ENCODE measurements at places on chromosomes 6 and 20.

DNA sequence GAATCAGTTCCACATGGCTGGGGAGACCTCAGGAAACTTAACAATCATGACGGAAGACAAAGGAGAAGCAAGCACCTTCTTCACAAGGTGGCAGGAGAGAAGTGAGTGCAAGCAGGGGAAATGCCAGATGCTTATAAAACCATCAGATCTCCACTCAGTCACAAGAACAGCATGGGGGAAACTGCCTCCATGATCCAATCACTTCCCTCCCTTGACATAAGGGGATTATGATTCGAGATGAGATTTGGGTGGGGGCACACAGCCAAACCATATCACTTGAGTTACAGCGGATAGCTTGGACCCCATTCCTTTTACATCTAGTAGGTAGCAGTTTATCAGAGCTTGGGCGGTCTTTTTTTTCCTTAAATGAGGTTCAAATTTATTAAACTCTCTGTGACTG is 19.1 kb downstream of the AFDN start:
- no peak for DNase-seq

DNA sequence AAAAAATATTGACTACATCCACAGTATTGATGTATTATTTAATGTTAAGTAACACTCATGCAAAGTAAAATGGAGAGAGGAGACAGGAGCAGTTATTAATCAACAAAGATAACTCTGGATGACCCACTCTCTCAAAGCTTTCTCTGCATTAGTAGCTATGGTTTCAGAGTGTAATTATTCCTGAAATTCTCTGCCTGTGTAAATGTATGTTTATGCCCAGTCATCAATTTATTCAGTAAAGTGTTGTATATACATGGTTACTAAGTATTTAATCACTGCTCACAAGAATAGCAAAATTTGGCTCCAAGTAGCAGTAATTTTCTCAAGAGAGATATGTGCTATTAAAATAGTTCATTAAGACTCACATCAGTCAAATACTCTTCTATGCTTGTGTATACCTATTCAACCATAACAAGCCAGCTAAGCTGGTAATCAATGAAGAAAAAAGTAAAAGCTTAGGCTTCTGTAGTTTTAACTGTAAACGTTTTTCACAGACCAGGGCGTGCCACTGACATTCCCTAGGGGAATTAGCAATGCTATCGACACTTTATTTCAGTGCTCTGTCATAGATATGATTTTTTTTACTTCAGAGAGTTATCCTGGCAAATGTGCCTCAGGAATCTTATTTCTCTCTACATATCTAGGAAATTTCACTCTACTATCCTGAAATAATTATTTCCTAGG is 54.0 kb upstream of the RAB32 start:
- no peak for DNase-seq

DNA sequence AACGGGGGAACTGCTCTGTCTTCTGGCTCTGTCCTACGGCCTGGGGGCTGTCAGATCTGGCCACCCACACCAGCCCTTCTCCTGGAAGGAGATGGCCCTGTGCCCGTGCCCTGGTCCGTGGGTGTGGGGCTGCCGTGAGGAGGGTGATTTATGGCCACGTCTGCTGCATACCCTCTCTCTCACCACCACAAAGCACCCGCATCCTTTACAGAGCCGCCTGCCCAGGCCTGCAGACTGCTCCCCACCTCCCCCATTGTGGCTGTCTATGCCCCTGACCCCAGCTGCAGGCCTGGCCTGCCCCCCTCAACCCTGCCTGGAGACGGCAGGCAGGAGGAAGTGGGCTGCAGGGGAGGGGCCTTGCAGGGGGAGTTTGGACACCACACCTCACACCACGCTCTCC is 72.7 kb upstream of the GATA5 start:
- no peak for DNase-seq

- DNase-seq, result no peak
These were observed 49.4 kb upstream of the TOP1 start for GRCh38 chr20:40979247-40979646.

GRCh38 chr6:2147766-2148448 is 97.5 kb downstream of the GMDS start:
- DNase-seq, result no peak

DNA sequence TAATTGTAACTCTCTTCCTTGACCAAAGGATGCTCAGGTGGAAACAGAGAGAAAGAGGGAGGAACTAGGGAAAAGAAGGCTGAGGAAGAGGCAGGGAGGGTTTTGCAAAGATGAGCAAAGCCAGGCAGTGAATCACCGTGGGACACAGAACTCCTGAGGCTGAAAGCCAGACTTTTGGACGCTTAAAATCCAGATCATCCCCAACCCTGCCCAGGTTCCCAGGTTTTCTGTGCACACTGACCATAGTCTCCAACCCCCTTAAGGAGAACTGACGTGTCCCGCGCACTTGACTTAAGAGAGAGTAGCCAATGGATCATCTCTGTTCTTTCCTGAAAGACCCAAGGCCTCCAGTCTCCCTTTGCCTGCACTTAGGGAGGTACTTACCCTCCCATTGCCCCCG is 75.3 kb downstream of the LRFN2 start:
- no peak for DNase-seq

DNA sequence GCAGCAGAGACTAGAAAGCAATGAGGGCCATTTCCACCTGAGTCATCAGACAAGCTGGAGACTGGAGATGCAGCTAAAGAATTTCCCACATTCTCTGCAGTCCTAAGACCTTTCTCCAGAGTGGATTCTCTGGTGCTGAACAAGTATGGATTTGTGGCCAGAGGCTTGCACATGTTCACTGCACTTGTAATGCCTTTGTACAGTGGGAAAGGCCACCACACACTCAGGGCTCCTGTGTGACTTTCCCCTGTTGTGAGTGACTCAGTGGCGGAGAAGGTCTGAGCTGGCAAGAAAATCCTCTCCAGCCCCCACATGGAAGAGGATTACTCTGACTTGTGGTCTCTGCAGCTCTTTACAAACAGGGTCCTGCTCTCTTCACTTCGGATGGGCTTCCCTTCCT is 192.3 kb downstream of the C6orf118 start:
- no peak for DNase-seq

- DNase-seq, result no peak
These were observed 7.3 kb downstream of the MTCH1 start for GRCh38 chr6:36978421-36979346.
